ENCODE measurements at places on chromosomes 11 and 22. TPM values are rescaled to one million over a fixed set of nuclear protein-coding genes. Genes with fewer than 3 reads are reported as not detected.

DNA sequence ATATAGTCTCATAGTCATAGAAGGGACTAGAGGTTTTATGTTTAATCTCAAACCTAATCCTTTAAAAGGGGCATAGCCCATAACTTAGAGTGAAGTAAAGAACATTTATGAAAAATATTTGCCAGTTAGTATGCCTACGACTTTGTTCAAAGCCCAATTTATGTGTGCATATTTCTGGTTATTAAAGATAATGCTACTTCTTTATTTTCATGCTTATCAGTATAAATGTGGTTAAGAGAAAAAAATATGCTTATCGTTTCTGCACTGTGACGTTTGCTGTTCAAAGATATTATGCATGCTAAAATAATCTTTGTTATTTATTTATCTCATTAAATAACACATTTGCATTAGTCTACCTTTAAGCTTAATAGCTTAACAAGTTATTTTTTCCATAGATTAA is 343.9 kb downstream of the DYNC2H1 start:
- no peak overlapping the region for H3K27ac ChIP-seq
- no peak overlapping the region for H3K4me3 ChIP-seq
- no peaks in the 10 kb centered on the region for H3K4me1 ChIP-seq
- no peaks in the 10 kb centered on the region for H3K36me3 ChIP-seq

DNA sequence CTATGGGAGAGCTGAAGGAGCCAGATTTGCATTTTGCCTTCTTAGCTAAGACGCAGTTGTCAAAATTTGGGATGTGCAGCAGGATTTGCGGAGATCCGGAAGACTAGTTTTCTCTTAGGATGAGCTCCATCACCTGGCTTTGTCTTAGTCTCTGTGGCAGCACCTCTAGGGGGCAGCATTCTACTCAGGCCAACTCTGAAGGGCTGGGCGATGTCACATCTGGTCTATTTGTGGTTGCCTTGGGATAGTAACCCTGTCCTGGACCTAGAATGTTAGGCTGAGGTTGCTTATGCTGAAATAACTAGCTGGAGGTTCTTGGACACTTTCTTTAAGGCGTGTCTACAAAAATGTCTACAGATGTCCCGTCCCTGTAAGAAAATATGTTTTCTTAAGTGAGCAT is 116.2 kb downstream of the FAT3 start:
- H3K4me3 ChIP-seq, result no peak overlapping the region
- H3K27me3 ChIP-seq, result no peaks in the 10 kb centered on the region
- H3K36me3 ChIP-seq, result no peaks in the 10 kb centered on the region
- H3K4me1 ChIP-seq, result no peaks in the 10 kb centered on the region
- no peak overlapping the region for H3K27ac ChIP-seq
- DNase-seq, result peak; percentile 23

Gene C1QTNF4
- not detected for total RNA-seq

Gene CEP57
- total RNA-seq, result 134 TPM

Gene TPH1
- 0.23 TPM for total RNA-seq

DNA sequence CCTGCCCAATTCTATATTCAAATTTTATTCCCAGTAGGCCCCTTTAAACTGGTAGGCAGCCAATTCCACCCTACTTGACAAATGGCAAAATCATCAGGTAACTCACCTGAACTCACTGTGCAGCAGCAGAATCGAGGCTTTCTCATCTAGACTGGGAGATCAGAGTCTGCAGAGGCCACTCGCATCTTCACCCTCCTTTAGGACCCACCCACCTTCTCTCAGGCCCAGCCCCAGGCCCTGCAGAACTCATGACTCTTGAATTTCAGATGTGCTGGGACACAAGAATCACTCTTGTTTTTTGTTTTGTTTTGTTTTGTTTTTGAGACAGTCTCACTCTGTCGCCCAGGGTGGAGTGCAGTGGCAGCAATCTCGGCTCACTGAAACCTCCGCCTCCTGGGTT is 38.8 kb downstream of the MICAL3 start:
- H3K4me3 ChIP-seq, result no peak overlapping the region
- DNase-seq, result no peak
- H3K36me3 ChIP-seq, result no peaks in the 10 kb centered on the region
- H3K4me1 ChIP-seq, result peaks cover 24% of the 10 kb centered on the region
- no peaks in the 10 kb centered on the region for H3K27me3 ChIP-seq

Measured in activated CD4-positive, alpha-beta T cell treated with anti-CD3 and anti-CD28 coated beads for 36 hours (primary cell).